GF-D8 (cell line): ENCODE measurements at places on chromosomes 1 and 21.

GRCh38 chr1:226123591-226124471, 61.3 kb downstream of the H3-3A start:
- no peak for DNase-seq

GRCh38 chr21:34579411-34579810, 35.5 kb downstream of the RCAN1 start:
- no peak for DNase-seq

GRCh38 chr1:190759807-190760206, 282.1 kb upstream of the BRINP3 start:
- DNase-seq = no peak

- DNase-seq = no peak
Measured at GRCh38 chr1:209710093-209710492, 5.4 kb downstream of the HSD11B1 start.

GRCh38 chr1:26278303-26278702, 1.6 kb upstream of the SH3BGRL3 start:
- DNase-seq = no peak

- no peak for DNase-seq
Measured at GRCh38 chr1:72229893-72230292, 52.4 kb downstream of the NEGR1 start.

DNA sequence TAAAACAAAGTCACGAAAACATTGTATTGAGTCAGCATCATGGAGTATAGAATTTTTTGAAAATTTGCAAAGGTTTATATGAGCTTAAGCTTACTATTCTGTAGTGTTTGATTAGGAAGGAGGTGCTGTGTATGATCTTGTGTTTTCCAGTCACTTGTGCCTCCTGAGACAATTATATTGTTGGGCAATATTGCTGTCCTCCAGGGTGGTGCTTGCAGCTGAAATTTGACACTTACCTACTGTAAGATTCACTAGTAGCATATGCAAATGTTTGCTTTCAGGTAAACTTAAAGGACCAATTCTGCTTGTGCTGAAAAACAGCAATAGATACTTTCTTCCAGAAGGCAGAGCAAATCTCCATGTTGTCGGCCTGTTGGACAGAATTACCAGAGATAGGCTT, 268.0 kb downstream of the TGFB2 start:
- DNase-seq = no peak

DNA sequence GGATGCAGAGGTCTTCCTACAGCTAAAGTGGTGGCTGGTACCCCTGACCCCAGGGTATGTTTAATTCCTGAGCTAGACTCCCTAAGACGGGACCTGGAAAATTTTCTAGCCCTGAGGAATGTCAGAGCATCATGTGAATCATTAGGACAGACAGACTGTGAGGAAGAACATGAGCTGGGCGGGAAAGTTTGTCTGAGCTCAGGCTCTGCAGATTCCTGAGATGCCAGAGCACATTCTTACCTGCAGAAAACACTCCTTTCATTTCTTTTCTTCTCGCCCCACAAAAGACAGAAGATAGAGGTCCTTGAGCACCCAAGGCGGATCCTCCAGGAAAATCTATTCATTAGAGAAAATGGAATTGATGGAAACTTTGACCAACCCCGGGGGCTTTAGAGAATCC, 6.5 kb downstream of the CAPN2 start:
- no peak for DNase-seq

- DNase-seq = no peak
Measured at GRCh38 chr1:186839041-186839400, 10.3 kb downstream of the PLA2G4A start.

- no peak for DNase-seq
Measured at GRCh38 chr1:18464665-18465050, 16.1 kb upstream of the KLHDC7A start.

GRCh38 chr1:209335178-209335577, 248.3 kb upstream of the CAMK1G start:
- no peak for DNase-seq

DNA sequence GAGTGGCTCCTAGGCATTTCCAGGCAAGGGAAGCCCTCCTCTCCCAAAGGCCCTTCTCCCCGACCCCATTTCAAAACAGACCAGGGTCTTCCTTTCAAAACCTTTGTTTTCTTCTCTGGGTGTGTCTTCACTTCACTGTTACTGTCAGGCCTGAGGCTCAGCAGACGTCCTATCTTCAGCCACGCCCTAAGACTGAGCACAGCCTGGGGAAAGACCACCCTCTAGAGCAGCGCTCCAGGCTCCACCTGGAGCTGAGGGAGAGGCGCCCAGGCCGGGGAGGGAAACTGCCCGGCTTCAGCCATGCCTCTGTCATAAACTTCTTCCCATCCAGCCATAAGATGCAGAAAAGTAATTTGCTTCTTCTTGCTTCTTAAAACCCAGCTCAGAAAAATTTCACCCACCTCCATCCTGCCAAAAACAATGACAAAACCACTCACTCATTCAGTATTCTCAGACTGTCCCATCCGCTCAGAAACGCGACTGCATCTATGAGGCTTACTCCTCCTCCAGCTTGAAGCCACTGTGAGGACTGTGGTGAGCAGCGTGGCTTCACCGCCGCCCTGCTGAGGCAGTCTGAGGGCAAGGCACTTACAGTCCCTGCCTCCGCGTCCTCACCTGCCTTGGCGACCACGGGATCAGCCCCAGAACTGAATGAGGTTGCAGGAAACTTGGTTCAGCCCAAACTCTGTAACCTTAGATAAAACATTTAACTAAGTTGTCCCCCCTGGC, 36.1 kb downstream of the VN1R5 start:
- no peak for DNase-seq

GRCh38 chr1:180352021-180352420, 122.0 kb downstream of the LHX4 start:
- DNase-seq = no peak

DNA sequence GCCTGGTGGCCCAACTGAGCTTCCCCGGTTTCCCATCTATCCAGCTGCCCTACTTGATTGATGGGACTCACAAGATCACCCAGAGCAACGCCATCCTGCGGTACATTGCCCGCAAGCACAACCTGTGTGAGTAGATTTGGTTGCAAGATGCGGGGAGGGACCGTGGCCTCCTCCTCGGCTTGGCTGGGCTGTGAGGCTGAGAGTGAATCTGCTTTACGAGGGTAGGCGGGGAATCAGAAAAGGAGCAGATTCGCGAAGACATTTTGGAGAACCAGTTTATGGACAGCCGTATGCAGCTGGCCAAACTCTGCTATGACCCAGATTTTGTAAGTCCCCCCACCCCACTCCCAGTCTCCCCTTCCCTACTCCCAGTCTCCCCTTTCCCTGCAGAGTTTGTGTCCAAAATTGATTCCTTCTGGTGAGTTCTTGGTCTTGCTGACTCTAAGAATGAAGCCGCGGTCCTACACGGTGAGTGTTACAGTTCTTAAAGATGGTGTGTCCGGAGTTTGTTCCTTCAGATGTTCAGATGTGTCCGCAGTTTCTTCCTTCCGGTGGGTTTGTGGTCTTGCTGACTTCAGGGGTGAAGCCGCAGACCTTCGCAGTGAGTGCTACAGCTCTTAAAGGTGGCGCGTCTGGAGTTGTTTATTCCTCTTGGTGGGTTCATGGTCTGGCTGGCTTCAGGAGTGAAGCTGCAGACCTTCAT, 1.5 kb downstream of the GSTM2 start:
- peak; percentile 75 for DNase-seq

- no peak for DNase-seq
Measured at GRCh38 chr1:23551849-23552248, 7.5 kb downstream of the ID3 start.

DNA sequence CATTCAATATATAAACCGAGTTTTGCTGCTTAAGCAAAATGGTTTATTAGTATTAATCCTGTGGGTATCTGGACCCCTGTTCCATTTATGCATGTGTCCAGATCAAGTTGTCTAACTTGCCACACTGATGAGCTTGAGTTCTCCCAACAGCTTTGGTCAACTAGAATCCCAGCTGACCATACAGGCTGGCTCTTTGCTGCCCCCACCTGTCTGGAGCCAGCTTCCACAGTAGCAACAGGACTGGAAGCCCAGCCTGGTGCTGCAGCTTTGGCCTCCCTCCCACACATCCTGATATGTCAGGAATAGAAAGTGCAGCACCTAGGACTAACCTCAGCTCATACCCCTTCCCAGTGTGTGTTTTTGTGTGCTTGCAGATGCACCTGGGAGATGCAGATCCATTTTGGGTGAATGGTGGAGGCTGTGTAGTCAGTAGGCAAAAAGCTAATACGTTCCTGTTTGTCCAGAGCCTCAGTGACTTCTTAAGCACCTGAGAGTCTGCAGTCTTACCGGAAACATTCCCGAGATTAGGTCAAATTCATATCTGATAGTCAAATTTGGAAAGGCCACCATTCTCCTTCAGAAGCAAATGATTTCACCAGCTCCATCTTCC, 40.9 kb upstream of the BEND5 start:
- DNase-seq = no peak

DNA sequence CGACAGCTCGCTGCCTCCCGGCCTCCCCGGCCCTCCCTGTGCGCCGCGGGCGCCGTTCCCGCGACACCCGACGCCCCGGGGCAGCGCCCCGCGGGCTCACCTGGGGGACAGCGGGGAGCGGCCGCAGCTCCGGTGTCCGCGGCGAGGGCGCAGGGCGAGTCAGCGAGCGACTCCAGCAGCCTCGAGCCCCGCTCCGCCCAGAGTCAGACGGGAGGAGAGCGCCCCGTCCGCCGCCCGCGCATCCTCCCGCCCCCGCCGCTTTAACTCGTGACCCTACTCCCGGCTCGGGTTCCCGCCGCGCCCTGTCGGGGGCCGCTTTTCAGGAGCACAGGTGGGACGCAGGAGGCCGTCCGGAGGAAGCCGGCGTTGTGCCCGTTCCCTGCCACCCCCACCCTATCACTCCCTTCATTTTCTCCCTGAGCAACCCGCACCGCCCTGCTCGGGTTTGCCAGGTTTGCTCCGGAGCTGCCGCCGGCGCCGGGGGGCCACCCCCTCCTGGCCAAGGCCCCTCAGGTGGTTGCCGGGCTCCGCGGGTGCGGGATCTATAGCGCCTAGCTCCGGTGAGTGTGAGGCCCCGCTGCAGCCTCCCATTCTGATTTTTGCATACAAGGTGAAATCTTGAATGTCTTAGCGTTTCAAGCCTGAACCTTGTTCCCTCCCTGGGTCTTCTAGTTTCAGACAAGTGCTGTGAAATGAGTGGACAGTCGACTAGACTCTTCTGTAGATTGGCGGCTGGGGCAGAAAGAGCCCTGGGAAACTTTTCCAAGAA, at the start of gene MCOLN3:
Gene MCOLN3, minus strand, starts transcription at position 205 of the 769 bp plus-strand sequence. CDS start 3,140 bp downstream, outside the sequence.
- DNase-seq = no peak
